ENCODE measurements at places on chromosomes 13 and 19.

GRCh38 chr13:46134961-46135522 is 30.2 kb upstream of the CPB2 start:
- DNase-seq = no peak

DNA sequence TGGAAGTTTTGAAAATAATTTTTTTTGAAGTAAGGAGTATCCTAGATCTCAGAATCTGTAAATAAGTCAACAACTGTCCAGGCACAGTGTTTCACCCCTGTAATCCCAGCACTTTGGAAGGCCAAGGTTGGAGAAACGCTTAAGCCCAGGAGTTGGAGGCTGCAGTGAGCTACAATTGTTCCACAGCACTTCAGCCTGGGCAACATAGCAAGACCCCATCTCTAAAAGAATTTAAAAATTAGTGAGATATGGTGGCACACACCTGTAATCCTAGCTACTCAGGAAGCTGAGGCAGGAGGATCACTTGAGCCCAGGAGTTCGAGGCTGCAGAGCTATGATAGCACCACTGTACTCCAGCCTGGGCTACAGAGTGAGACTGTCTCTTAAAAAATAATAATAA is 87.2 kb upstream of the ZNF507 start:
- DNase-seq = no peak

DNA sequence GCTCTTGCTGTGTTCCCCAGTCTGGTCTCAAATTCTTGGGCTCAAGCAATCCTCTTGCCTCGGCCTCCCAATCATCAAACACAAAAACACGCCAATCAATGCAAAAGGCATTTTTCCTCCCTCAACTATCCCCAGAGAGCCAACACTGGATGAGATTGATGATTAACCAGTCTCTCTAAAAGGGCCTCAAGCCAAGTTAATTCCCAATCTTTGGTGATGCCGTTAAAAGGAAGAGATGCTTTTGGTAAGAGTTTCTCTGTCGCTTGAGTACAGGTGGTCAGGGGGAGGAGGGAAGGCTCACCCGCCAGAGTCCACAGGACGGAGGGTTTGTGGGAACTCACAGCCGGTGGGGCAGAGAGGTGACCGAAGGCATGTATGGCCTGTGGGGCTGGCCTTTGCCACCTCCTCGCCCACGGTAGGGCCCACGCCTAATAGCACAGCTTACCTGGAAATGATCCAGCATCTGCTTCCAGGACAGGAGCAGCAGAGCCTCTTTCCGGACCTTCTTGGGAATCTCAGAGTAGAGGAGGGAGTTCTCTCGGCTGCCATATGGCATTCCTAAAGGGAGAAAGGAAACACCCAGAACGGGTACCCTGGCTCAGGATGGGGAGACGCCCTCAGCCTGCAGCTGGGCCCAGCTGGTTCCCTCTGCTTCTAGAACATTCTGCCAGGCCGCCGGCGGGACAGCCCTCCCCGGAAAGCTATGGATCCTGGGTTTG is 18.1 kb downstream of the DPP9 start:
- no peak for DNase-seq

DNA sequence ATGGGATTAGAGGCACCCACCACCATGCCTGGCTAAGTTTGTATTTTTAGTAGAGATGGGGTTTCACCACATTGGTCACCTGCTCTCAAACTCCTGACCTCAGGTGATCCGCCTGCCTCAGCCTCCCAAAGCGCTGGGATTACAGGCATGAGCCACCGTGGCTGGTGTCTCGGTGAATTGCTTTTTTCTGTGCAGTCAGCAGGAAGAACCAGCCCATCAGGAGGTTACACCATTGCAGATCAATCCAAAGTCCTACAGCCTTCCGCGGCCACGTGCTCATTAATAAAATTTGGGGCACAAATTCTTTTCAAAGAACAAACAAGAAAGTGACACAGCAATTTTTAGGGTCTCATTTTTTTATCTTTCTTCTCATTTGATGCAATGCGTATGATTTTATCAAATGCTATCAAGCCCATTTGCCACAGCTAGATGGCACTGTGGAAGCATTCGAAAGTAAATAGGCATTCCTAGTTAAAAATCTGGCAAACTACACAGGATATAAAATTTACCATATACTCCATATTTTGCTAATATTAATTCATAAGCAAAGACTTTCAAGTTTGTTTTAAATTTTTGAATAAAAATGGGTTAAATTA is 54.4 kb upstream of the ZNF835 start:
- DNase-seq = no peak

- DNase-seq = no peak
Observed at GRCh38 chr19:9627856-9628255, 6.8 kb upstream of the ZNF561 start.

DNA sequence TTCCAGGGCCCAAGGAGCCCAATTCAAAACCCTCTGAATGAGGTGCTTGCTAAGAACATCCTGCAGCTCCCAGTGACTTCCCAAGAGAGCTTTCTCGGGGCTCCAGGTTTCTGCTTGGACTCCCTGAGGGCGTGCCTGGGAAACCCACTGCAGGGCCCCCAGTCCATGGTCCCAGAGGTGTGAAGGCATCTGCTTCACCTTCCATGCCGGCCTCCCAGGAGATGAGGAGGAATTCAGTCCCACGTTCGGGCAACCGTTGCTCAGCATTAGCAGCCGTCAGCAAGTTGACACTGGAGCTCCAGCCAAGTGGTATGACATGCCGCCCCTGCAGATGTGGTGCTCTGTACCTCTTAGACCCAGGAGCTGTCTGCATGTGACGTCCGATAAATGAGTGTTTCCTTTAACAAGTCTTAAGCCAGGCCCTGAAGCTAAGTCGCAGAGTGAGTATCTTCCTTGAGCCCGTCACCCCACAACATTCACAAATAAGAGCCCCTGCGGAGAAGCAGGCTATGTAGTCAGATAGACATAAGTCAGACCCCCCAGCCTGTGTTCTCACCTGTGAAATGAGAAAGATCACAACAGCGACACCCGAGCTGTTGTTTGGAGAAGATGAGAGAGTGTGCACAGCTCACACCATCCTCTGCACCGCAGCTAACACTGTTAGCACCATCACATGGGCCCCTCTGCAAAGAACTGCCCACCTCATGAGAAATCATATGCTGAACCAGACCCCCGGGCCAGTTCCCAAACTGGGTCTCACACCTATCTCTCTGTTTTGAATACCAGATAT is 150.3 kb downstream of the KATNAL1 start:
- DNase-seq = no peak

- DNase-seq = no peak
Observed at GRCh38 chr13:28558567-28558966, 63.6 kb upstream of the FLT1 start.

DNA sequence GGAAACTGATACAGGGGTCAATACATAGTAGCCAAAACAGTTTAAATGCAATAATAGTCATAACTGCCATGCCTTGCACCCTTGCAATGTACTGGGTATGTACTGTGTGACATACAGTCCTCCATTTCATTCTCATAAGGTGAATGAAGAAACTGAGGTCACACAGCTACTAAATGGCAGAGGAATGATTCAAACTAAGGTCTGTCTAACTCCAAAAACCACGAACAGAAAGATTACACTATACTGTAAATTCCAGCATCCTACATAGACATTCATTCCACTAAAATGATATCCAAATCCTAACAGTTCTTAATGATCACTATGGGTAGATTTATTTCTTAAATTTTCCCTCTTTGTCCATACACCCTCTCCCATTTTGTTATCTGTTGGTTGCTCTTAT is 238.1 kb upstream of the SERP2 start:
- no peak for DNase-seq

- DNase-seq = no peak
Observed at GRCh38 chr19:12837225-12837624, 1.1 kb upstream of the MAST1 start.

DNA sequence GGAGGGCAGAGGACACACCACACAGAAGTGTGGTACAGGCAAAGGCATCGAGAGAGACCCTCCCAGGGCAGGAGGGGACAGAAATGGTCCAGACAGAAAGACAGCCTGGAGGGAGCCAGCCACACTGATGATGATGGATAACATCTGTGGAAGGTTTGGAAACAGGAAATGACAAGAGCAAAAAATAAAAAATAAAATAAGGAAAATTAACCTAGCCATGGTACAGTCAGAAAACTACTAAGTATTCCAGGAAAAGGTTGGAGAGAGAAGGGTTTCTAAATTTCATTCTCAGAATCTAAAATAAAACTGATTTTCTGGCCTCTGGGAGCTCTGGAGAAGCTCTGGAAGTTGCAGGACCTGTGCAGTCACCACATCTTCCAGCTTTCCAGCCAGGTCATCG is 115.2 kb upstream of the VSTM2B start:
- no peak for DNase-seq

- DNase-seq = peak; percentile 95
Observed at GRCh38 chr13:43058318-43058674, 34.9 kb downstream of the DNAJC15 start.

- DNase-seq = peak; percentile 94
Observed at GRCh38 chr13:101455863-101456262, 3.4 kb downstream of the ITGBL1 start.

DNA sequence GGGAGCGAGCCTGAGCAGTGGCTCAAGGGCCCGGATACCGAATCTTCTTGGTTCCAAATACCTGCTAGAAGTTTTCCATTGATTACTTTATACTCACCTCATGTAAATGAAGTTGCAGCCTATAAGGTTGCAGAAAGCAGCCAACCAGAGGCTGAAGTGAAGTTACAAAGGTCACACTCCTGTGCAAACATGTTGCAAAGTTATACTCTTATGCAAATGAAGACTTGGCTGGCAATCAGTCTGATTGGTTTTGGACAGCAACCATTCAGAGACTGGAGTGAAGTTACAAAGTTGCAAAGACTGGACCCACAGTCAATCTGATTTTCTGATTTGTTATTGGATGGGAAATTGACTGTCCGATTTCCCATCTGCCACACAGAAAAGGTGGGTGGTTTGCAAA is 152.5 kb downstream of the GGACT start:
- no peak for DNase-seq

DNA sequence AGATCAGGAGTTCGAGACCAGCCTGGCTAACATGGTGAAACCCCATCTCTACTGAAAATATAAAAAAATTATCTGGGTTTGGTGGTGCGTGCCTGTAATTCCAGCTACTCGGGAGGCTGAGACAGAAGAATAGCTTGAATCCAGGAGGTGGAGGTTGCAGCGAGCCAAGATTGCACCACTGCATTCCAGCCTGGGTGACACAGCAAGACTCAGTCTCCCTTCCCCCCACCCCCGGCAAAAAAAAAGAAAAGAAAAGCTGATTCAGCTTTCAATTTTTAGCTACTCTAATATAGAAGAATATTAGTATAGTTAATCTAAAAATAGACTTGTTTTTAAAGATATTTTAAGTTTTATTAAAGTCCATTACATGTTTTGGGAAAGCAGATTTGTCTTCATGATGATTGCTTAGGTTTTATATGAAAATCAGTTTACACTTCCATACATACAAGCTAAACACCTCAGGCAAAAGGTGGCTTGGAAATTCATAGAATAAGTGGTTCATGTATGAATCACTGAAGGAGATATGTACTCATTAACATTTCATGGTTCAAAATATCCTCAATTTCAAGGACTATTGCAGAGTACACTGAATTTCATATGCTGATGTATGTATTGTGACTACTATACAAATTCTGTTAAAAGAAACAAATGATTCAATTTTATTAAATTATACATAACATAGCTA is 165.2 kb downstream of the TDRD3 start:
- DNase-seq = peak; percentile 7

GRCh38 chr13:105333416-105333815 is 1202.0 kb downstream of the EFNB2 start:
- no peak for DNase-seq

DNA sequence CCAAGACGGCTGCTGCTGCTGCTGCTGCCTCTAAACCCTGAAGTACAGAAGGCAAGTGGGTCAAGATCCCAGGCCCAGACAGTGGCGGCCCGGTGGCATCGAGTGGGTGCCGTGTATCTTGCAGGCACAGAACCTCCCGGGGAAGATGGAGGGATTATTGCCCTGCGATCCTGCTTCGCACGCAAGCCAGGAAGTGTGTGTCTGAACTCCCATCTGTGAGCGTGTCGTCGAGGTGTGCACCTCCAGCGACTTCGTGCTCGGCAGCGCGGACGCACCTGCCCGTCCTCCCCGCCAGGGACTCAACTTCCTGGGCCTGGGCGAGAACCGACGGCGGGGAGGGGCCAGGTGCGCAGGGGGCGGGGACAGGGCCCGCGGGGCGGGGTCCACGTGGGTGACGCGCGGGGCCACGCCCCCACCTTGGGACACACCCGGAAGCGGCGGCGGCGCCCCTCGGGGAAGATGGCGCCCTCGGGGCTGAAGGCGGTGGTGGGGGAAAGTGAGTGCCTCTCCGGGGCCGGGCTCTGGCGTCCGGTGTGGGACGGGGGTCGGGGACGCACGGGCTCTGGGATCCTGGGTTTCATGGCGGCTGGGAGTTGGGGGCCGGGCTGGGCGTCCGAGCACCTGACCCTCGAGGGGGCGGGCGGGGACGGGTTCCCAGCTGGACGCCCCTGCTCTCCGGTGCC is at the start of gene STXBP2:
STXBP2 (plus strand) TSS at position 420 of the 683 bp plus-strand sequence; CDS start at position 460, 40 bp downstream.
- no peak for DNase-seq

- peak; percentile 80 for DNase-seq
Observed at GRCh38 chr19:752652-753517, 2.0 kb downstream of the MISP start.

DNA sequence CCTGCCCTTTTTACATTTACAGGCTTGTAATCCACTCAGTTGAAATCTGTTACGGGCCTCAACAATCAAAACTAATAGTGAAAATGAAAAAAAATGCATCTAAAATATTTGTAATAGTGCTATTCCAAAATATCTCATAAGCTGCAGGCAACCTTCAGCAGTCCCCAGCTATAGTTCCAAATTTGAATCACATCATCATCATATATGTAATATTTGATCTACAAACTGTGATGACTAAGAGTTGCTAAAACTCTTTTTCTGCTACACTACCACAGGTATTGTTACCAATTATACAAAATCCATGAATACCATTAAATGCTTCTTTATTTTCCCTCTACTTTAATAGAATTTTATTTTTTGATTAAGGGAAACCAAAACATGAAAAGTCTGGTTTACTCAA is 121.4 kb upstream of the RFC3 start:
- no peak for DNase-seq

DNA sequence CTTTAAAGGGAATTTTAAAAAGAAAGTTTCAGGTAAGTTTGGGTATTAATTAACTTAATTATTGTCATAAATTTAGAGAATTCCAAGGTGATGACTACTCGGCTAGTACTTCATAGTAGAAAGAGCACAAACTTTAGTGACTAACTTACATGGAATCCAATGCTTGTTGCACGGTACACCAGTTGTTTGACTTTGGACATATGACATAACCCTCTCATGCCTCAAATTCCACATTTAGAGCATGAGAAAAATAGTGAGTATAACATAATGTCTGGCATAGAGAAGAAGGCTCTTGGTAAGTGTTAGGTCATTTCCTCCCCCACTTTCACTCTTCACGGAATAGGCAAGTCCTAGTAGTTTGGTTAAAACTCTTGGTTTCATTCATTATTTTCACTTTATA is 1249.4 kb upstream of the SLC10A2 start:
- peak; percentile 16 for DNase-seq

DNA sequence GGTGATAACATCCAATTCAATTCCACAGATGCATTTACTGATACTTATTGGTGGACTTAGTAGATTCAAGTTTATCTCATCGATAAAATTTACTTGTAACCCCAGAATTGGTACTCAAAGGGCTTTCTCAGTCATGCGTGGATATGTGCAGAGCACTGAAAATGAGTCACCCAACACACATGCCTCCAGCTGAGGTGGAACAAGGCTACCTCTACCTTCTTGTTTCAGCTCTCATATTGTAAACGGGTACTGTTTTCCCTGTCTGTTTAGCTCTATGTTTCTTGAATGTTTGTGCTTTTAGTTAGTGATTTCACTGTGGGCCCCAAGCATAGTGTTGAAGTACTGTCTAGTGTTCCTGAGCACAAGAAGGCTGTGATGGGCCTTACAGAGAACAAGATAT is 1.5 kb downstream of the LRRC63 start:
- DNase-seq = no peak

Data from HFFc6 (cell line).